ENCODE measurements at places on chromosomes 3 and 15. TPM values are rescaled to one million over a fixed set of nuclear protein-coding genes. Genes with fewer than 3 reads are reported as not detected.

The CCRL2 gene
- 0.26 TPM for total RNA-seq

The BCHE gene
- 29.0 TPM for total RNA-seq

The FEZF2 gene
- total RNA-seq = not detected

The KBTBD8 gene
- 2.3 TPM for total RNA-seq

The NR2E3 gene
- total RNA-seq = 0.77 TPM

The GANC gene
- 24.6 TPM for total RNA-seq
